Endothelial cell of umbilical vein (primary cell): ENCODE measurements at places on chromosomes 2 and 18.

DNA sequence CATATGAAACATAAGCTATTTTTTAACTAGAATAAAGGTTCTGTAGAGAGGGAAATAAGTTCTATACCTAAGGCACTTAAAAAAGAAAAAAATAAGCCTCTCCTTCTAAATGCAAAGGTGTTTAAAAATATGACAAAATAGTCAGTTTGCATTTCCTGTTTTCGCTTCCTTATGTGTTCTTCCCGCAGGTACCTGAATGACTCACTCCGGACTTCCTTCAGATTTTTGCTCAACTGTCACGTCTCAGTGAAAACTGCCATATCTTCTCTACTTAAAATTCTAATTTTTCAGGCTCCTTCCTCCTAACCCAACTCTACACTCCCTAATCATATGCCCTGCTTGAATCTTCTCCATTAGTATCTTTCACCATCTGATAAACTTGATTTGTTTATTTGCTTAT is 1333.1 kb downstream of the LRP1B start:
- H3K27me3 ChIP-seq, result no peaks in the 10 kb centered on the region
- H3K36me3 ChIP-seq, result no peaks in the 10 kb centered on the region
- H3K4me3 ChIP-seq, result no peak overlapping the region
- no peak for DNase-seq

- no peak for DNase-seq
- H3K4me3 ChIP-seq, result no peak overlapping the region
- H3K4me1 ChIP-seq, result no peaks in the 10 kb centered on the region
- H3K27ac ChIP-seq, result no peak overlapping the region
- no peaks in the 10 kb centered on the region for H3K27me3 ChIP-seq
- H3K36me3 ChIP-seq, result no peaks in the 10 kb centered on the region
These were observed 243.9 kb downstream of the NR4A2 start for GRCh38 chr2:156088587-156088986.

DNA sequence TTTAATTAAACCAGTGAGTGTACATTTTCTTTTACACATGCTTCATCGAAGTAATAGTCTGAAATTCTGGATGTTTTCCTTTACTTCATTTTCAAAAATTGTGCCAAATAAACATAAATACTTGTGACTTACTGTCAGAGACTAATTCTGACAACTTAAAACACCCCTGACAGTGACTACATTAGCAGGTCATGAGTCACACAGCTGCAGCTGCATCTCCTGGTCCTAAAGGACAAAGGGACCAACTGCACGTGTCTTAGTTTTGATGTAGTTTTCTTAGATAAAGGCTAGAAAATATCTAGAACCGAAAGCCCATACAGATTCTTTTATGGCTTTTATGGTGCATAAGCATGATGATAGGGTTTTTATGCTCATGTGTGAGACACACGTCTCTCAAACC is 29.6 kb upstream of the DSC3 start:
- H3K27me3 ChIP-seq, result no peaks in the 10 kb centered on the region
- no peak overlapping the region for H3K27ac ChIP-seq
- no peaks in the 10 kb centered on the region for H3K36me3 ChIP-seq
- H3K4me1 ChIP-seq, result no peaks in the 10 kb centered on the region
- no peak overlapping the region for H3K4me3 ChIP-seq

GRCh38 chr2:207236156-207236935 is 70.6 kb upstream of the KLF7 start:
- H3K4me1 ChIP-seq, result peaks cover 9% of the 10 kb centered on the region
- H3K36me3 ChIP-seq, result no peaks in the 10 kb centered on the region
- no peaks in the 10 kb centered on the region for H3K27me3 ChIP-seq
- H3K27ac ChIP-seq, result no peak overlapping the region
- no peak overlapping the region for H3K4me3 ChIP-seq
- DNase-seq, result peak; percentile 85

GRCh38 chr2:31075941-31076590 is 62.2 kb downstream of the GALNT14 start:
- no peak overlapping the region for H3K27ac ChIP-seq
- H3K4me1 ChIP-seq, result no peaks in the 10 kb centered on the region
- no peak overlapping the region for H3K4me3 ChIP-seq
- H3K36me3 ChIP-seq, result no peaks in the 10 kb centered on the region
- DNase-seq, result no peak

GRCh38 chr2:235860871-235861270 is 307.3 kb downstream of the GBX2 start:
- H3K4me1 ChIP-seq, result peaks cover 48% of the 10 kb centered on the region
- peak; percentile 56 for DNase-seq
- H3K27ac ChIP-seq, result peak overlapping the region; percentile 98
- no peaks in the 10 kb centered on the region for H3K36me3 ChIP-seq

GRCh38 chr18:76581261-76581660 is 86.2 kb upstream of the ZNF516 start:
- H3K4me3 ChIP-seq, result no peak overlapping the region
- no peaks in the 10 kb centered on the region for H3K36me3 ChIP-seq
- H3K27ac ChIP-seq, result no peak overlapping the region
- no peak for DNase-seq
- no peaks in the 10 kb centered on the region for H3K27me3 ChIP-seq

- DNase-seq, result no peak
- no peaks in the 10 kb centered on the region for H3K36me3 ChIP-seq
- H3K4me1 ChIP-seq, result peaks cover 47% of the 10 kb centered on the region
- H3K4me3 ChIP-seq, result no peak overlapping the region
- no peaks in the 10 kb centered on the region for H3K27me3 ChIP-seq
These were observed 135.1 kb downstream of the THADA start for GRCh38 chr2:43460611-43461365.

DNA sequence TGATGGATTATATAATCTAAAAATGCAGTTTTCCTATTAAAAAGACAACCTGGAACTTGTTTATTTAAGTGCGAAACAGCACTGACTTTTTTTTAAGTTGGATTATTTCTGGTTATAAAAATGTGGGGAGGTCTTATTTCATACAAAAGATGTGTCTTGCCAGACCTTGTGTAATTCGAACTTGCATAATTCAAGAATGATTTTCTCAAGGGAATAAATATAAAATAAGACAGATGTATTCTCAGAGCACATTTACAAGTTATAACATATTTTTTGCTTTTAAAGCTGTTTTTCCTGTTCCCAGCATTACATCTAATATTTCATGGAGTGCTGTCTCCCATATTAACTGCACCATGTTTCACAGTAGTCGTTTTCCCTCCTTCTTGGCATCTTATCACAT is 263.1 kb downstream of the CDH20 start:
- H3K4me3 ChIP-seq, result no peak overlapping the region
- H3K27me3 ChIP-seq, result no peaks in the 10 kb centered on the region
- H3K27ac ChIP-seq, result no peak overlapping the region

- peaks cover 4% of the 10 kb centered on the region for H3K4me1 ChIP-seq
- H3K27me3 ChIP-seq, result peaks cover 88% of the 10 kb centered on the region
- H3K27ac ChIP-seq, result no peak overlapping the region
- no peak overlapping the region for H3K4me3 ChIP-seq
- DNase-seq, result no peak
- no peaks in the 10 kb centered on the region for H3K36me3 ChIP-seq
These were observed 601 bp downstream of the PROKR1 start for GRCh38 chr2:68643874-68644485.
